ENCODE measurements at places on chromosomes 11 and 22.

- no peak for DNase-seq
These were observed 8.5 kb upstream of the SCN2B start for GRCh38 chr11:118184784-118185579.

- no peak for DNase-seq
These were observed 345.4 kb downstream of the TENM4 start for GRCh38 chr11:79095424-79095823.

GRCh38 chr11:125376117-125376516, 119.9 kb downstream of the FEZ1 start:
- no peak for DNase-seq

GRCh38 chr11:71184421-71185210, 67.8 kb downstream of the SHANK2 start:
- no peak for DNase-seq

GRCh38 chr11:34972892-34973291, 56.5 kb downstream of the PDHX start:
- no peak for DNase-seq

DNA sequence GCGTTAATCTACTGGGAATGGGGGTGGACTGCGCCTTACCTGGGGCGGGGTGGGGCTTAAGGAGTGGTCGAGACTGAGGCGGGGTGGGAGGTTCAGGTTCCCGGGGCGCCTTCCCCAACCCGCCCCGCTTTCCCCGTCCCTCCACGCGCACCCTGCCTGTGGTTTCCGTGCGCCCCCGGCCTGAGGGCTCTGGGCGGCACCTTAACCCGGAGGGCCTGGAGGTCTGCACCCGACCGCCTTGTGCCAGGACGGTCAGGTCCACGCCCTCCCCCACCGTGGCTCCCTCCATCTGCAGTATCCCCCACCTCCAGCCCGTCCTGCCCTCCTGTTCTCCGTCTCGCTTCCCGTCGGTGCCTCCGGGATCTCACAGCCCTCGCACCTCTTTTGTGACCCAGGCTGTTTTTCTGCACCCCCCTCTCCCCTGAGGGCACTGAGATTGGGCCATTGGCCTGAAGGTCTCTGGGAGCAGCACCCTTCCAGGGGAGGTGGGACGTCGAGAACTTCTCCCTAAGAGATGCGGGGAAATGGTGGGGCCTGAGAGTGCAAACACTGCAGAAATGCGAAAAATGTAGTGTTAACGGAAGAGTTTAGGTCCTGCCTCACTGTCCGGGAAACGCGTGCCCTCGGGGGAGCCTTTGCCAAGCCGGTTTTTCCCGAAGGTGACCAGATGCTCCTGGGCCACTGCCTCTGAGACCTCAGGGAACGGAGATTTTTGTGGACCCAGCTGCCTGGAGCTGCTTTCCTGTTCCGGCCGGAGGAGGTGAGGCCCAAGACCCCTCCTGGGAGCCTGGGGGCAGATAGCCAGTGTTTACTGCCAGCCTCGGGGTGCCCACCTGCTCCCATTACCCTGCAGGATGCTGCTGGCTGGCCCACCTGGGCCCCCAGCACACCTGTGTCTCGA, 1.2 kb upstream of the ASCL2 start:
- DNase-seq, result no peak

GRCh38 chr11:19316434-19316833, 75.7 kb upstream of the E2F8 start:
- no peak for DNase-seq

DNA sequence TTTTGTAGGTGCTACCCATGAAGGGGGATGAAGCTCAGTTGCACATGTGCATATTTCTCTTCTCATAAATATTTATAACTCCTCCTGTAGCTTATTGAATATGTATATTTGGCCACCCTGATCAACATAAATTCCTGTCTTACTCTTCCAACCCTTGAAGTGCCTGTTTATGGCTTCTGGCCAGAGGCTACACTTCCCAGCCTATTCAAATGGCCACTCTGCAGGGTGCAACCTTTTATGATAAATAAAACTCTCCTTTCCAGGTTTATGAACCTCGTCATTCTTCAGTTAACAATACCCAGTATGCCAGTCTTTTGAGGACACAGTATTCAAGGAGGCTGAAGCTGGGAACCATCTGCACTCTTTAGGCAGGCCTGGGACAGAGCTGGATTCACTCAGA, 2.6 kb upstream of the RTL6 start:
- no peak for DNase-seq

DNA sequence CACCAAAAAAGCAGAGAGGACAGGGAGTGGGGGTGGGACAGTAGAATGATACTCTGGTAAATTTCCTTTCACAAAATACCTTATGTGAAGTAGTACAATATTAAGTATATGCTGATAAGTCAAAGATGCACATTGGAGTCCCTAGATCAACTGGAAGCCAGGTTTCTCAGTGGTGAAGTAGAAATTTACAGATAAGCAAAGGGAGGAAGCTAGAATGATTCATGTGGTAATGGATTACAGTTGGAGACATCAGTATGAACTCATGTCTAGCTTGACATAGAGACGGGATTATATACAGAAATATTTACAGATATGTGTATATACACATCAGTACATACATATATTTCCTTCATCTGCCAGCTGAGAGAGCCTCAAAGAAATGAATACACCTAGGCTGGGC, 21.5 kb downstream of the PLEKHB1 start:
- DNase-seq, result no peak

- no peak for DNase-seq
These were observed 68.5 kb upstream of the IGLL5 start for GRCh38 chr22:22818861-22819855.

DNA sequence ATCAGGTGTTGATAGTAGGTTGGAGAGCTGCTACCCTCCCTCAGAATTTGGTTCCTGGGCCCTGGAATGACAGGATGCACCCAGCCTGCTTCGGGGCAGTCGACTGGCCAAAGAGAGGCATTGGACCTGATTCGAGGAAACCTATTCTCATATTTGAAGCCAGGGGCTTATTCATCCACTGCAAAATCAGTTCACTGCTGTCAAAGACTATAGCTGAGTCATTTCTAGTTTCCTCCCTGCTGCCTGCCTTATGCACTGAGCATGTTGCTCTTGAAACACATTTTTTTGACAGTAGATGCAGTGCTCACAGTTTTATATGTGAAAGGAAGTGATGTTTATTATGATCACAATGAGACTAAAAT, 565.4 kb downstream of the ETS1 start:
- DNase-seq, result no peak

DNA sequence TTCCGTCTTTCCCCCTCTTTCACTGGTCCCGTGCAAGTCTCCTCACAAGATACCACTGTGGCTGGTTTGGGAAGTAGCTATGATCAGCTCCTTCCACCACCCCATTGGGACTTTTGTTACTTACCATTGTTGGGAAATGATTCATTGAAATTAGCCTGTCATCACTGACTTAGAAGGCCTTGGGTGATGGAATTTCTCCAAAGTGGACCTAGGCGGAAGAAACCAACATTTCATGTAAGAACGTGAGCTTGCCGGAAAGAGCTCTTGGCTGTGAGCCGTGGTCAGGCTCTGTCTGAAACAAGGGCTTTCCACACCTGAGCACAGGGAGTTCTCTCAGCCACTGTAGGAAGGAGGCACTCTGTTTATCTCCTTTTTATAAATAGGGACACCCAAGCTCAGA, 23.5 kb upstream of the CRYBB3 start:
- DNase-seq, result no peak

- no peak for DNase-seq
These were observed 7.4 kb downstream of the EHD1 start for GRCh38 chr11:64870893-64871466.

GRCh38 chr11:66800720-66801428, 42.4 kb upstream of the RCE1 start:
- no peak for DNase-seq

DNA sequence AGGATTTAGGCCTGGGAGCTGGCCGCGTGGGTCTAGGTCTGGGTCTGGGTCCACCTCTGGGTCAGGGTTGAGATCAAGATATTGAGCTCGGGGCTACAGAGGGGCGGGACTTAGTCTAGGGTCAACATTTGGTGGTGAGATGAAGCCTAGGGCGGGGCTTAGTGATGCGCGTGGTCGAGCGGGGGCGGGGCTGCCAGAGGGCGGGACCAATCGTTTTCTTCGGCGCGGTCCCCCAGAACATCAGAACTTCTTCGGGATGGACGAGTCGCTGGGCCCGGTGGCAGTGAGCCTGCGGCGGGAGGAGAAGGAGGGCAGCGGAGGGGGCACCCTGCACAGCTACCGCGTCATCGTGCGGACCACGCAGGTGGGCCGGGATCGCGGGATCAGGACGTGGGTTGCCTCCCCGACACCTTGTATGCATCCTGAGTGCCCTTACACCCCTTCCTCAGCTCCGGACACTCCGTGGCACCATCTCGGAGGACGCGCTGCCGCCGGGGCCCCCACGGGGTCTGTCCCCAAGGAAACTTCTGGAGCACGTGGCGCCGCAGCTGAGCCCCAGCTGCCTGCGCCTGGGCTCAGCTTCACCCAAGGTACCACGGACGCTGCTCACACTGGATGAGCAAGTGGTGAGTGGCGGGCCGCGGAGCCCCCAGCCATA, 4.2 kb downstream of the SIPA1 start:
- no peak for DNase-seq
